ENCODE measurements at places on chromosomes 1 and 21.
A peak's percentile ranks its signal among the peaks of the same experiment; 100 is the strongest.

DNA sequence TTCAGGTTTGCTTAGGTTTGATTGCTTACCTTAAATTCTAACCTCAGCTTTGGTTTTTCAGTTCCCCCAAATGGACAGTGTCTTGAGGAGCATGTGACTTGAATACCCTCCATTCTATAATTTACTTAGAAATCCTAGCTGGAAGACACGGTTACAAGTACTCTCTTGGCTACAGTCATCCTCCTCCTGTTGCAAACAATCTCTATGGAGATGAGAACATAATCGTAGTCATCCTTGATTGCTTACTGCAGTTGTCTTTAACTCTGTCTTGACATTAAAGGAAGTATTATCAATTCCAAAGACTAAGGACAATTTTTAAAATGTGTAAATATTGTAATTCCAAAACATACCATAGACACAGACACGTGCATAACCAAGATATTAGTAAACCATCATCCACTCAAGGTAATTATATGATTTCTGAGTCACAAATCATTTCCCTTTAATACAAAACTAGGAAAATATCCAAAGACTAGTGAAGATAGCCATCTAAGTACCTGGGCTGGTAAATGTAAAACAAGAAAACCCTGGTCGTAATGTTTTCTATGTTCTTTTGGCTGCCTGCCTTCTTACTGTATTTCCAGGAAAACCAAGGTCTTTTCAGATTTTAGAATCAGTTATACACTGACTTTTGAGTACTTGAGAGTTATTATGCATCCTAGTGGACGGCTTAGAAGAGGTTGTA, 149.9 kb downstream of the CHRM3 start:
- DNase-seq = no peak

GRCh38 chr1:10378081-10378841, 20.6 kb upstream of the PGD start:
- DNase-seq = peak; percentile 85

GRCh38 chr1:214550013-214550856, 1.2 kb downstream of the PTPN14 start:
- DNase-seq = peak; percentile 42

GRCh38 chr1:235411489-235412486, 44.6 kb downstream of the TBCE start:
- DNase-seq = no peak

DNA sequence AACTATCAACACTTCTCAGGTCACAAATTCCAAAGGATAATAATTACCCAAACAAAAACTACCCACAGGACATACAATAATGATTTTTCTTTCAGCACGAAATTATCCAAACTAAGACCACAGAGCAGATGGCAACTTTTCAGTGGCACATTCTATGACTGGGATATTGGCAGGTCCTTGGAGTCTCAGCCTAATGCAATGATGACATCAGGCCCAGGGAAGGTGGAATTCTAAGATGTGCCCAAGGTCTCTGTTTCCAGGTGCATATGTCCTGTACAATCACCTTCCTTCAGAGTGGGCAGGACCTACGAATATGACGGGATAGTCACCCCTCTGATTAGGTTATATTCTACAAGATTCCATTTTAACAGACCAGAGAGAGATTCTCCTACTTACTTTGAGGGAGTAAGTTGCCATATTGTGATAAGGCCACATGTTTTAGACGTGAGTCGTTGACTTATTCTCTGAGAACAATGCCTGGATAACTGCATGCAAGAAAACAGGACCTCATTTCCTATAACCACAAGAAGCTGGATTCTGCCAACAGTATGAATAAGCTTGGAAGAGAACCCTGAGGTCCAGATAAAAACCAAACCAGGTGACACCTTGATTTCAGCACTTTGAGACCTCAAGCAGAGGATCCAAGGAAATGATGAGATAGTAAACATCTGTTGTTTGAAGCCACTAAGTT, 69.9 kb downstream of the ZC3H11B start:
- no peak for DNase-seq

DNA sequence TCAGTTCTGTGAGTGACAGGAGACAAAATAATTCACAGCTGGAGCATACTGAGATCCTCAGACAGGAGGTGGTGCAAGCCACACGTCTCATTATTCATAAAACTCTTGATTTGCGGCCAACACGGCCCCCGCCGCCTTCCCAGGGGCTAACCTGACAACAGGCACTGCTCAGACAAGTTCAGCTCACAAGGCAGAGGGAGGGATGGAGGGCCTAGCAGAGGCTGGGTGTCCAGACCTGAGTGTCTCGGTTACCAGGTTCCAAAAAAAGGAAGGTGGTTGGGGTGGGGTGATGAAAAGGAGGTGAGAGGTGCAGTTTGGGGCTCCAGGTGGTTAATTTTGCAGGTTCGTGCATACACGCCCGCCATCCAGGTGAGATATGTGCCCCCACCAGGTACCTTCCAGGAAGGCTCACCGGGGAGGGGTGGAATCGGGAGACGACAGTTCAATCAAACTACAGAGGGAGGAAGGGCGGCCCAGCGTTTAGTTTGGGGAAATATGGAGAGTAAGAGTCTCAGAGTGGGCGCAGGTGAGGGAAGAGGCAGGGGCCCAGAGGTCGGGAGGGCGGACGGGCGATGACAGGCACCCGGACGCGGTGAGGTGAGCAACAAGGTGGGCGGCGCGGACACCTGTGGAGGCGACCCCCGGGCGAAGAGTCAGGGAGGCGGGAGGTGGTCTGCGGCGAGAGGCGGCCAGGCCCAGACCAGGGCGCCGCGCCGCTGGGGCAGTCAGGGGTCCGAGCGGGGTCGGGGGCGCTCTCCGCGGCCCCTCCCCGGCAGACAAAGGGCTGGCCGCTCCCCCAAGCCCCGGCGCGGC, 629 bp downstream of the CTNNBIP1 start:
- DNase-seq = peak; percentile 23

- DNase-seq = no peak
Observed at GRCh38 chr1:61070054-61070453, 12.3 kb upstream of the NFIA start.

GRCh38 chr21:42784276-42784675, 95.1 kb downstream of the WDR4 start:
- no peak for DNase-seq

GRCh38 chr1:89767618-89768017, 53.2 kb upstream of the LRRC8D start:
- no peak for DNase-seq

- DNase-seq = no peak
Observed at GRCh38 chr21:44598061-44598460, 2.3 kb upstream of the KRTAP10-7 start.

GRCh38 chr1:197471248-197471985, 203.4 kb downstream of the CRB1 start:
- no peak for DNase-seq

DNA sequence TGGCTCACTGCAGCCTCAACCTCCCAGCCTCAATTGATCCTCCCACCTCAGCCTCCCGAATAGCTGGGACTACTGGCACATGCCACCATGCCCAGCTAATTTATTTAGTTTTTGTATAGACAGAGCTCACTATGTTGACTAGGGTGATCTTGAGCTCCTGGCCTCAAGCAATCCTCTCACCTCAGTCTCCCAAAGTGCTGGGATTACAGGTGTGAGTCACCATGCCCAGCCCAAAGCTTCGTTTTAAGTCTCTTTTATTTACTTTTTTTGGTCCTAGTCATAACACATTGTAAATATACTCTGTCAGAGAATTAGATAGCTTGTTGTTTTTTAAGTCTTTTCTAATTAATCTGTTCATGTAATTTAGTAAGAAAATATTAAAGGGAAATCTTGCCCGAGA, 42.8 kb downstream of the KCNK1 start:
- no peak for DNase-seq

GRCh38 chr1:201149400-201149799, 4.9 kb downstream of the TMEM9 start:
- peak; percentile 45 for DNase-seq

- no peak for DNase-seq
Observed at GRCh38 chr1:97573553-97573952, 347.3 kb downstream of the DPYD start.

DNA sequence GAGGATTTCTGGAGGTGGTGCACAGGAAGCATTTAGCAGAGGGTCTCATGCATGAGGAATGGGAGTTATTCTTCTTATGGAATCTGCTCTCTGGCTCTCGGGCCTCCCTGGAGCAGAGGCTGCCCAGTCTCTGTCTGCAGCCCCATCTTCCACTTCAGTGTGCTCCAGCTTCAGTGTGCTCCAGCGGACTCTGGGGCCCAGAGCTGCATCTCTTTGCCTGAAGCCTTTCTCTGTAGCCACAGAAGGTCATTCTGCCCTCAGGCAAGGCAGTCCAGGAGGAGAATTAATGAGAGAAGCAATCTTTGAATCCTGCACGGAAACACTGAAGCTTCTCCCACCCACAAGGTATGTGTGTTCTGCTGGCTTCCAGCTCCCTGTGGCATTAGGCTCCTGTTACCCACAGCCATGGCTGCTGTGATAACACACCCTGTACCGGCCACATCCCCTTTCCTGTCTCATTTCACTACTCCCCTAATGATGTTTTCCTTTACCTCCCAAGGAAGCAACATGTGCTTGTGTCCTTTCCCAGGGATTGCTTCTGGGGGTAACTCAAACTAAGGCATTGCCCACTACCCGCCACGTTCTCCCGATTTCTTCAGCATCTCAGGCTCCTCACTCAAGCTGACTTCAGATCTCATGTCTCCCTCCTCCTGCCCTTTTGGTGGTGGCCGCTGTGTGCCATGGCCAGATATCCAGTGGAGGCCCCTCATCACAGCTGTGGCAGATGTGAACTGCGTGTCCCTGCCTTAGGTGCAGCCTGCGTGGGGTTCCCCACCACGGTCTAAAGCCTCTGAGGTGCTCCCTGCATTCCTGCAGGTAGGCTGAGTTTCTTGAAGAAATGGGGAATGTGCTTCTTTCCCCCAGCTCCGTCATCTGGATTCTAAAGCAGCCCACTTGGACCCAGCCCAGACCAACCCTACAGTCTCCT, 181.2 kb upstream of the GALNT2 start:
- no peak for DNase-seq

DNA sequence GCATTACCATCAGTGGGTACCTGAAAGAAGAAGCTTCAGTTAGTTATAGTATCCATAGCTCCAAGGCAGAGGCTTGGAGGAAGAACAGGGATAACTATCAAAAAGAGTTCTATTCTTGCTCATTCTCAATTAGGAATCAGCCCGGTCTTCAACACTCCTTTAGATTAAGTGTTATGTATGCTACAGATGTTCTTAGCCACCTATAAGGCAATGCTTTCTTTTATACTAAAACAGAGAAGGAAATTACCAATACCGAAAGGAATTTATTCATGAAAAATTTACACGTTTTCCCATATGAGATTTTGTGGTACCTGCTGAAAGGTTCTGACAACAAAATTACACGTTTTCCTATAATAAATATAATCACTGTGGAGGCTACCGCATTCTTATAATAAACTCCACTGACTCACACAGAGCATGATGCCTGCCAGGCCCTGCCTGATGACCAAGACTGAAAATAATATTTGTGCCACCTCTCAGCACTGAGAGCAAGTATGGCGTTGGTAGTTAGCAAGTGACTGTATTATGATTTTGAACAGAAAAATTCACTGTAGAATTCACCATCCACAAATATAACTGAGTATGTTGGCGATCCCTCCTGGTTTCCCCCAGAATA, 58.3 kb downstream of the APP start:
- DNase-seq = no peak

GRCh38 chr1:52296345-52296744, 69.7 kb downstream of the CC2D1B start:
- DNase-seq = peak; percentile 90

GRCh38 chr1:90340606-90341005, 345.7 kb downstream of the ZNF326 start:
- DNase-seq = peak; percentile 69

DNA sequence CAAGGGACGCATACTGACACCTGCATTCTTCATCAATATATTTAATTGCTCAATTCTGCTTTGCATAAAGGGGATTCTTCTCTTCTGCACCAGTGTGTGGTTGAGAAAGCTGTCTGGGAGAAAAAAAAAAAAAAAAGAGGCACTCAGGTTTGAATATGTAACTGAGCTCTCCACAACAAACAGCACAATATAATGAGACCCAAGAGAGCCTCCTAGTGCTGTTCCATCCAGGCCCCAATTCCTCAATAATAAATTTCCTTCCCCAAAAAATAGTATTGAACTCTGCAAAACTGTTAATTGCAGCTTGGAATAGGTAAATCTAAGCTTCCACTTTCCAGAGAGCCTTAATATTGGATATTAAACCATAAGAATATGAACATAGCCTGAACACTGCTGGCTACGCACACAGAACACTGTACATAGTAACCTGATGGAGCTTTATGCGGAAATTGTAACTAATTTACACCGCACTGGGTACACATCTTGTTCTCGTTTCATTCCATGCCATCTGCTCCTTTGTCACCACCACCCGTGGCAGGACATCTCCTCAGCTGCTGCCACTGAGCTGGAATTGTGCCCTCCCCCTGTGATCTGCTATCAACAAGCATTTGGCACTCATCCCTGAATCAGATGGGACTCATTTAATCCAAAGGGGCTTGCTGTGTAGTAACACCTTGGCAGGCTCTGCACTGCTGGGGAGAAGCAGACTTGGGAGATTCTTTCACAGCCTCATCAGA, 272.0 kb downstream of the HHIPL2 start:
- DNase-seq = no peak

- DNase-seq = no peak
Observed at GRCh38 chr1:200415789-200416593, 6.2 kb upstream of the ZNF281 start.

DNA sequence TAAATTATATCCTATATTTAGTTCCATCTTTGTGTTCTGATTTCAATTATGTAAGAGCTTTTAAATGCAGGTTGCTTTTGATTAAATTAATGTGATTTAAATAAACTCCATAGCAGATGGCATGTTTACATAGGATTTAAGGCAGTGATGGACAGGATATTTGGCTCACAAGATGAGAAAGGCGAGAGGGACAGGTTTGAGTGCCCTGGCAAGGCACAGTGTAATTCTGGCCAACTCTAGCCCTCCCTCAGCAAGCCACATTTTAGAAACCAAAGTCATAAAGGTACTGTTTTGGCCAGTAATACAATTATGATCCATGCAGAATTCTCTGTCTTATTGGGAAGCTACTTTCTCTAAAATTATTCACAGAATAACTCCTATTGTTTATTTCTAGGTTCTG, 50.6 kb upstream of the C1orf146 start:
- no peak for DNase-seq

DNA sequence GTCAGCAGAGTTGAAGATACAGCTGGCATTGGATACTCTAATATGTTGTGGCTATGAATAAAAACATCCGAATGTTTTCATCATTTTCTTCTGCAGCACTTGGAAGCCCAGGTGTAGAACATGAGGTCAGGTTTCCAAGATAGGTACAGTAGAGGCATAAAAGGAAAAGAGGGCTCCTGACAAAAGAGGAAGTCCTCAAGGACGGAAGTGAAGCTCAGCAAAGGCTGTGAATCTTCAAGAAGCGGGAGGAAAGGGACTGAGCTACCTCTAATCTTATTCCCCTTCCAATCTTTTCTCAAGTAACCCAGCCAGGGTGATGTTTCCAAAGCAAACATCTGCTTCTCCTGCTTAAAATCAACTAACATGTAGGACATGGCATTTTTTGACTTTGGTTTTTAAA, 4.4 kb upstream of the PIK3C2B start:
- peak; percentile 58 for DNase-seq

- peak; percentile 16 for DNase-seq
Observed at GRCh38 chr1:1777583-1777899, 729 bp downstream of the NADK start.

All from Kasumi-1 (cell line).